Activated CD4-positive, alpha-beta T cell treated with anti-CD3 and anti-CD28 coated beads, Interleukin-2, amount 50 U/mL, for 24 hours (primary cell): ENCODE measurements at places on chromosomes 2 and 18.

- DNase-seq, result no peak
Observed at GRCh38 chr2:44906972-44907371, 34.5 kb upstream of the SIX3 start.

- no peak for DNase-seq
Observed at GRCh38 chr2:220811952-220812570, 760.0 kb downstream of the EPHA4 start.

GRCh38 chr2:102770506-102770905 is 8.7 kb downstream of the TMEM182 start:
- no peak for DNase-seq

DNA sequence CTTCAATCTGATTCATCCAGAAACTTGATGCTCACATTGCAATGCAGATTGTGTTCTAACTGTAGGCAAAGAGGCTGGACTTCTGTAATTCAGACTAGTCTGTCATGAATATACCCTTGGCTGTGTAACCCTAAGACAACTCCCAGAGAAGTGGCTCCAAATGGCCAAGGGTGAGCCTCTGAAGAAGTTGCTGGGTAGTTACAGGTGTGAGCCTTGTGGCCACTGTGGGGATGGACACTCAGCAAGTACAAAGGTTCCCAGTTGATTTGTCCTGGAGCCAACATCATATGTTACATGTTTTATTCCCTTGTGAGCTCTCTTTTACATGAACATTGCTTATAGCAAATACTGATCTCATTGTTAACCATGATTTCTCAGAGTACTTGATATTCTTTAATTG is 94.8 kb upstream of the KCNJ3 start:
- no peak for DNase-seq

GRCh38 chr18:13524811-13525210 is 201.5 kb downstream of the FAM210A start:
- DNase-seq, result no peak

DNA sequence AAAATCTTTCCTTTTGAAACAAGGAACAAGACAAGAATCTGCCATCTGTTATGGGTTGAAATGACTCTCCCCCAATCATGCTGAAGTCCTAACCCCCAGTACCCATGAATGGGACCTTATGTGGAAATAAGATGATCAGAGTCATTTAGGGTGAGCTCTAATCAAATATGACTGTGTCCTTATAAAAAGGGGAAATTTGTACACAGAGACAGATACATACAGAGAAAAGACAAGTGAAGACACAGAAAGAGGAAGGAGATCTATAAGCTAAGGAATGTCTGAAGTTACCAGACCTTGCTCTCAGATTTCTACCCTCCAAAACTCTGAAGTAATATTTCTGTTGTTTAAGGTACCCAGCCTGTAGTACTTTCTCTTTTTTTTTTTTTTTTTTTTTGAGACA is 15.7 kb downstream of the TGFBRAP1 start:
- no peak for DNase-seq

- DNase-seq, result no peak
Observed at GRCh38 chr2:130251873-130252620, 53.8 kb upstream of the TUBA3E start.

DNA sequence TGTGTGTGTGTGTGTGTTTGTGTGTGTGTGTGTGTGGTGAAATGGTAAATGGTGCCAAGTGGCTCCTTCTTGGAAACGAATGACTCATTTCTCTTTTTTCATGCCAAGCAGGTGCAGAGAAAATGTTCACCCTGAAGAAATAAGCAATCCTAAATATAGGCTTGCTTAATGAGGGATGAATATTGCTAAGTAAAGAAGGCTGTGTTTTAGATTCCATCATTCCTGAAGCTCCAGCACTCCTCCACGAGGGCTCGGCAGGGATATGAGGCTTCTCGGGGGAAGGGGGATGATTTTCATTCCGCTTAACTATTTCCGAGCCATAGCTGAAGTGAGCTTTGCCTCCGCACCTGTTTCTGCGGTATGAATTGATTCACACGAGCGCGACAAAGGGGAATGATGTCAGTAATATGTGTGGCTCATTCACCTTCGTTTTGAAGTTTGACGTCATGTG is 72.9 kb downstream of the TSN start:
- no peak for DNase-seq

DNA sequence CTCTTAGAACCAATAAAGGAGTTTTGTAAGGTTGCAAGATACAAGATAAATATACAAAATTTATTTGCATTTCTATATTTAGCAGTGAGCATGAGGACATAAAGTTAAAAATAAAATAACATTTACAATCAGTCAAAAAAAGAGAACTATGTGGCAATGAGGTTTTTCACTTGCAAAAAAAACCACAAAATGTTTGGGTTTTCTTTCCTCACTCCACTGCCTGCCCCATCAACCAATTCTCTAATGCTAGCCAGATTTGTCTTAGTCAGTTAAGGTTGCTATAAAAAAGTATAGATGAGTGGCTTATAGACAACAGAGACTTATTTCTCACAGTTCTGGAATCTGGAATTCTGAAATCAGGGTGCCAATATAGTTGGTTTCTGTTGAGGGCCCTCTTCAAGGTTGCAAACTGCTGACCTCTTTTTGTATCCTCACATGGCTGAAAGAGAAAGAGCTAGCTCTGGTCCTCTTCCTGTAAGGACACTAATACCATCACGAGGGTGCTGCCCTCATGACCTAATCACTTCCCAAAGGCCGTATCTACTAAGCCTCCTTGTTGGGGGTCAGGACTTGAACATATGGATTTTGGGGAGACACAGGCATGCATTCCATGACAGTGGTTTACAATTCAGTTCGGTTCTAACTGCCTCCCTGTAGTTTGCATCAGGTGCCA is 566.2 kb downstream of the GALR1 start:
- no peak for DNase-seq
